Vagina (tissue), 2 donors: ENCODE measurements at places on chromosomes 12 and 14.

GRCh38 chr14:32077081-32078022 is at the start of gene ARHGAP5:
Gene ARHGAP5 (plus strand): TSS chr14:32077304. CDS start chr14:32090670, 13,366 bp downstream.
- DNase-seq, result no peak

DNA sequence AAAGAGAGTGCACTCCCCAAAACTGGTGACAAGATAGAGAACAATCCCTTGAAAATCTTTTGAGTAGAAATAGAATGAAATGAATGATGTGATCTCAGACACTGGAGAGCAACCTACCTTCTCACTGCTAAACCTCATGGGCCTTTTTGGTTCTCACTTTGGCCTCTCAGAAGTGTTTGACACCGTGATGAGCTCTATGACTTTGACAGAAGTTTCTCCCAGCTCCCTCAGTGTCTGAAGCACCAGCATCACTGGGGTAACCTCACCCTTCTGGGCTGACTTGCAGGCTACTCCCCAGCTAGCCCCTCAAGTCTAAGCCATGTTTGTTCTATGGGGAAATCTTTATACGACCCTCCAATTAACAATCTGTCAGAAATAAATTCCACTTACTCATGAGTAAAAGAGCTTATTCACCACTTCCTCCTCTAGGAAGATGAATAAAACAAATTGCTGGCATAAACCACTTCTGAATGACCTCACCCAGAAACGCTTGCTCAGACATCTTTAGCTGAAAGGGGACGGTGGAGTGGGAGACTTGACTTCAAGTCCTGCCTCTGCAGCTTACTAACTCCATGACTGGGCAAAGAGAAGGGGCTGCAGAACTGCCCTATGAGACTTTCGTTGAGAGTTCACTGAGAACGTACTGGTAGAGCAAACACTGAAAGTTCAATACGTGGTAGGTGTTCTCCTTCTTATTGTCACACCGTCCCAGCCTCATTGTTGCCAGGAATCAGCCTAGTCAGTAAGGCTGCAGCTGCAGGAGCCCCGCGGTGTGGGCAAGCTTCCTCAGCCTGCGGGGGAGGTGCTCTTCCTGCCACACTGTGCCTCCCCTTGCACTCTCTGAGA is 46.5 kb downstream of the ST8SIA1 start:
- no peak for DNase-seq

DNA sequence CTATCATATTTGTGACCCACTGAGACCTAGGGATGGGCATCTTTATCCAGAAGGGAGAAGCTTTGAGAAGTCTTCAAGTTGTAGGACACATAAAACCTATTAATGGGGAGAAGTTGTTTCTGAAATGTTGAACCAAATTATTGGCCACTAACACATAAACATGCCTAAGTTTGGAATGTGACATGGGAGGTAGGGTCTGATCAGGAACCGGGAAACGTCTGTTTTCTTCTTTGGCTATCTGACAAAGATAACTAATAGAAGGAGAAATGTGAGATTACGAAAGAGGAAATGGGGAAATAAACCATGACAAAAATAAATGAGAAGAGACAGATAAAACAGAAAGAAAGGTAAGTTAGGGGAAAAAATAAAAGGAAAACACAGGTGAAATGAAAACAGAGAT is 425.2 kb downstream of the EGLN3 start:
- no peak for DNase-seq

DNA sequence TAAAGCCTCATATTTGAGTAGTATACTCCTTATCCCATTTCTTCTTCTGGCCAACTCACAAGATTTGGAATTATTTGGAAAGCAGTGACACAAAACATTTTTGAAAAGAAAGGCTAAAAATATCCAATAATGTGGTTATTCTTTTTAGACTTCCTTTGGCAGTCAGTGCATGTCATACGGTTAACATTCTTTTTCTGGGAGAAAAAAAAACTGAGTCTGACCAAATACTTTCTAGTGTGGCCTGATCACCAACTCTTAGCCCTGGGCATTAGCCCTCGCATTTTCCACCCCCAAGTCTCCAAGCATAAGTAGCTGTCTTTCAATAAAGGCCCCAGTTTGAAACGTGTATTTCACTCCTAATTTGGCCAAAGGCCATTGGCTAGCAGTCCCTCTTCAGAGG is 5.9 kb downstream of the RASSF3 start:
- no peak for DNase-seq

DNA sequence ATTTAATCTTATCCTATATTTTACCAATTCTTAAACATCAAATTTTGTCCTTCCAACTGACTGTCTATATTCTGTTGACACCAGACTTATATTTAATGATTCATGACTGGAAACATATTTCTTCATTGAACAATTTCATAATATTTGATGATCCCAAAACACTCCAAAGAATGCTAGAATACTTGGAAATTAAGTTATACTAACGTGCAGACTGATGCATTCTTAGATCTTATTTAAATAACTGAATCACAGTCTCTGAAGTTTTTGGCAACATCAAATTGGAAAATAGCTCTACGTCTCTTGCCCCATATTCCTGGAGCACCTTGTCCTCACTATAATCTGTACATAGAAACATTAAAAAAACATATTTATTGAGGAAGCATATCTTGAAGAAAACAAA is 127.4 kb downstream of the HMGA2 start:
- DNase-seq, result no peak

- no peak for DNase-seq
These were observed 336.1 kb downstream of the RPS29 start for GRCh38 chr14:49250109-49250508.

GRCh38 chr12:47819896-47820630 is at the start of gene HDAC7:
Gene HDAC7 (minus strand): TSS chr12:47819903. CDS start chr12:47819785, 118 bp downstream.
- no peak for DNase-seq

- no peak for DNase-seq
These were observed 135.8 kb downstream of the ITPR2 start for GRCh38 chr12:26697217-26697616.

DNA sequence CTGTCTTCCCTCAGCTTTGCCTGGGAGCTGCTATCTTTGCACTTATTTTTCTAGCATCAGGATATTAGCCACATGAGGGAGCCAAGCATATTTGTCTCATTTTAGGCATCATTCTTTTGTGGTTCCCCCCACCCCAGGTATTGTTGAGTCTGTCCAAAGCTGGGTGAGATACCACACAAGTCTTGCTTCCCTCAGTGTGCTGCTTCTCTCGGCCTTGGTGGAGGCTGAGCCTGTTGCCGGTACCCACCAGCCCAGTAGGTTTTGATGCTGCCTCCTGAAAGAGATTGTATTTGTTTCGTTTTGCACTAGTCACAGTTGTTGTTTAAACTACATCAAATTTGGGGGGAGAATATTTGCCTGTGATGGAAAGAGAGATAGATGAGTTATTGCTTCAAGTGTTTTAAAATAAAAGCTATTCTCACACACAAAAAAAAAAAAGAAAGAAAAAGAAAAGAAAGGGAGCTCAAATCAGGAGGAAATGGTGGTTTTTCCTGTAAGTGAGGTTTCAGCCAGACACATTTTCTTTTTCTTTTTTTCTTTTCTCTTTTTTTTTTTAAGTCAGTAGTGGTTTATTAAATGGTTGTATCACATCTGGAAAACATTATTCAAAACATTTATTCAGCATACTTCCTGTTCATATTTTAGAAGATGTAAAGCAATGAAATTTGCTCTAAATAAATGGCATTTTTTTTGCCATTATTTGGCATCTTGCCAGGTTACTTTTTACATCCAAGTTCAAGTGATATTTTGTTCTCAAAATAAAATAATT is 58.5 kb downstream of the SLC4A8 start:
- DNase-seq, result no peak

DNA sequence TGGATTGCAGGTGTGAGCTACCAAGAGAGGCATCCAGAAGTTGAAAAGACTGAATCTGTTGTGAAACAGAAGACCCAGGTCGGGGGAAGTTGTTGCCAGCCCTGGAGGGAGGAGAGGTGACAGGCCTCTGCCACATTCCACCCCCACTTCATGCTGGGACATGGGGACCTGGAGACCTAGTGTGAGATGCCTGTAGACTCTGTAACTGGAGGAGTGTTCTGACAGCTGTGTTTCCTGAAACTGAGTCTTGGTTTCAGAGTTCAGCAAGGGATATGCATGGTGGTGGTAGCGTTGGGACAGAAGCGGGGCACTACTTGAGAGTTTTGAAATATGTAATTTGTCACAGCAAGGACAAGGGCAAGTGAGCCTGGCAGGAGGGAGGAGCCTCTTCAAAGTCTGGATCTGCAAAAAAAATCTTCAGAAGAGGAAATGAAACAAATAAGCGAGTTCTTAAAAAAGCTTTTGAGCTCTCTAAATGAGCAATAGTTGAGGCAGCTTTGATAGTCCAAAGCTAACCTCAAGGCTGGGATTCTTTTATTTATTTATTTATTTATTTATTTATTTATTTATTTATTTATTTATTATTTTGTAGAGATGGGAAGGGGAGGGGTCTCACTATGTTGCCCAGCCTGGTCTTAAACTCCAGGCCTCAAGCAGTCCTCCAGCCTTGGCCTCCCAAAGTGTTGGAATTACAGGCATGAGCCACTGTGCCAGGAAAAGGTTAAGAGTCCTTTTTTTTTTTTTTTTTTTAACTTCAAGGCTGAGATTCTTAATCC is 58.9 kb upstream of the EEA1 start:
- no peak for DNase-seq

GRCh38 chr14:103091883-103092222 is 2.7 kb upstream of the EXOC3L4 start:
- no peak for DNase-seq

- no peak for DNase-seq
These were observed 210.6 kb upstream of the NOVA1 start for GRCh38 chr14:26808407-26808806.

DNA sequence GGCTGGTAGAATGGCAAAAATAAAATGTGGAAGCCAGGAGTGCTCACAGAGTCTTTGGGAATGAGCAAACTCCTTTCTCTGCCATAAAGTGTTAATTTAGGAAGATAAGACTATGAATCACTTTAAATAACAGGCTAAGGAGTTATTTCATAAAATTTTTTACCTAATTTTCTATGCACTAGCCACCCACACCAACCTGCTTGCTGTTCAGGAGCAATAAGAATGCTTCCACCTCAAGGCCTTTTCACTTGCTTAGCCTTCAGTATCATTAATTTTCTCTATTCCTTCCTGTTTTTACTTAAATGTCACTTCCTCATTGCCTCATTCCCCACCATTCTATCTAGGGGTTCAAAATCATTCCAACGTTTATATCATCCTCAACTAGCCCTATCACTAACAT is 326.8 kb downstream of the CCER1 start:
- no peak for DNase-seq

DNA sequence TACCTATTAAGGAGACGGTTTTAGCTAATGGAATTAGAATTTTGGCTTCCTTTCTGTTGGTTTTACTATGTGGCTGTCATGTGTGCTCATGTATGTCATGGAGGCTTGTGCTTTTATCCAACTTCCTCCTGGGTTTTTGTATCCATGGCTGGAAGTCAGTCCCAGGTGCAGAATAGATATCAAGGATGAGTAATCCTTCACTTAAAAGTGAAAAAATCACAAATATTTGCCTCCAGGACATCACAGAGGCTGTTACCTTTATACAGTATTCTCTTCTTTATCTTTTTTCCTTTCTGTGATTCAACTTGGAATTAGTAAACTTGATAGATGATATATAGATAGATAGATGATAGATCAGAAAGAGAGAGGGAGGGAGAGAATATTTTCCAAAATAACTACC is 706.8 kb downstream of the GALC start:
- DNase-seq, result no peak

GRCh38 chr12:24746006-24746671 is 202.8 kb downstream of the BCAT1 start:
- no peak for DNase-seq

GRCh38 chr12:45928309-45928708 is 62.1 kb downstream of the SCAF11 start:
- DNase-seq, result no peak

DNA sequence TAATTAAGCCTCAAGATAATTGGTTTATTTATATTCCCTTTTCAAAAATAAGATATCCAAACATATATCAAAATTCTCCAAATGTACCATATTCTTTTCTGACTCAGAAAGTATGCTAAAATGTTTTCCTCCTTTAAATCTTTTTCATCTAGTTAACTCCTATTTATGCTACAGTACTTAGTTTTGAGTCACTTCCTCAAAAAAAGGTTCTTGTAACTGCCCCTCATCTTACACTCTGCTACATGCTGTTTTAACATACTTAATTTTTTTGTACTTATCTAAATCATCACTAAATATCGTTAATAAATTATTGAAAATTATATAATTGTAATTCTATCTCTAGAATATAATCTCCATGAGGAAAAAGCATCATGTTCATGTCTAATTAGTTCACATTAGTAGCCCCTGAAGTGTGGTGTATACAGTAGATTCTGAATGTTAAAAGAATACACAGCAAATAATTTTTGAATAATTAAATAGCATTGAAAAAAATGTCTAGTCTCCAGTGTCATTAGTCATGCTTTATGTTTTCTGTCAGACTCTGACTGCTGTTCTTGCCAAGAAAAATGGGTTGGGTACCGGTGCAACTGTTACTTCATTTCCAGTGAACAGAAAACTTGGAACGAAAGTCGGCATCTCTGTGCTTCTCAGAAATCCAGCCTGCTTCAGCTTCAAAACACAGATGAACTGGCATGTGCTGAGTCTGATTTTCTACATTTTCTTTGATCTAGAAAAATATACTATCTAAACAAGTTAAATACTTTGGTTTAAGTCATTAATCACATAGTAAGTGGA is 3.5 kb downstream of the KLRD1 start:
- DNase-seq, result no peak

GRCh38 chr12:109606320-109607028 is 32.9 kb downstream of the MVK start:
- DNase-seq, result no peak

DNA sequence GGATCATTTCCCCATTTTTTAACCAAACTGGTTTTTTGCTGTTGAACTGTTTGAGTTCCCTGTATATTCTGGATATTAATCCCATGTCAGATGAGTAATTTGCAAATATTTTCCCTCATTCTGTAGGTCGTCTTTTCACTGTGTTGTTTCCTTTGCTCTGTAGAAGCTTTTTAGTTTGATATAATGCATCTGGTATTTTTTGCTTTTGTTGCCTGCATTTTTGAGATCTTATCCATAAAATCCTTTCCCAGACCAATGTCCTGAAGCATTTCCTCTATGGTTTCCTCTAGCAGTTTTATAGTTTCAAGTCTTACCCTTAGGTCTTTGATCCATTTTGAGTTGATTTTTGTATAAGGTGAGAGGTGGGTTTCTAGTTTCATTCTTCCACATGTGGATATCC is 71.3 kb downstream of the LRP6 start:
- no peak for DNase-seq

- DNase-seq, result no peak
These were observed 113.2 kb downstream of the RBM19 start for GRCh38 chr12:113852695-113853490.
